T-helper 17 cell (primary cell): ENCODE measurements at places on chromosomes 7 and 10. TPM values are rescaled to one million over a fixed set of nuclear protein-coding genes. Genes with fewer than 3 reads are reported as not detected.

SRRM3 gene
- total RNA-seq = not detected

- H3K4me3 ChIP-seq = no peak overlapping the region
- no peak overlapping the region for H3K27ac ChIP-seq
- no peaks in the 10 kb centered on the region for H3K4me1 ChIP-seq
- no peak for DNase-seq
Measured at GRCh38 chr10:114367351-114368056, 36.8 kb downstream of the AFAP1L2 start.

DNA sequence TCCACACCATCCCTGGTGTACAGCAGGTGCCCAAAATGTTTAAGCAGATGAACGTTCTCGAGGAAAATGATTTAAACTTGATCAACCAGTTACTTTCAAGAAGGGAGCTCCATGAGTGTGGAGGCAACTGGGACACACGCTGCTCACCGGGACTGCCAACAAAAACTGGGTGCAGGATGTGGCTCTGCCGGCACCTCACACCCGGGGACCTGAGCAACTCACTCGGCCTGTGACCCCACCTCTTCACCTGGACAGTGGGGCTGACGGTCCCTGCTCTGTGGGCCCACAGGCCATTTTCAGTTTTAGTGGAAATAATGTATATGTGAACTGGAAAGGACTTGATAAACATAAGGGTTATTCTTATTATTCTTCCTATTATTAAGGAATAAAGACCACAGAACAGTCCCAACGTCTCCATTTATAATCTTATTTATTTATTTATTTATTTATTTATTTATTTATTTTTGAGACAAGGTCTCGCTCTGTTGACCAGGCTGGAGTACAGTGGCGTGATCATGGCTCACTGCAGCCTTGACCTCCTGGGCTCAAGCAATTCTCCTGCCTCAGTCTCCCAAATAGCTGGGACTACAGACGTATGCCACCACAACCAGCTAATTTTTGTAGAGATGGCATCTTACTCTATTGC lies 60.6 kb downstream of the RGS10 start:
- peaks cover 23% of the 10 kb centered on the region for H3K4me1 ChIP-seq
- no peak overlapping the region for H3K4me3 ChIP-seq
- DNase-seq = no peak
- no peaks in the 10 kb centered on the region for H3K27me3 ChIP-seq

CCL24 gene
- total RNA-seq = not detected

MRC1 gene
- 0.39 TPM for total RNA-seq

- no peaks in the 10 kb centered on the region for H3K36me3 ChIP-seq
- no peaks in the 10 kb centered on the region for H3K4me1 ChIP-seq
- no peak overlapping the region for H3K4me3 ChIP-seq
- no peaks in the 10 kb centered on the region for H3K27me3 ChIP-seq
- no peak for DNase-seq
Measured at GRCh38 chr10:17046989-17047388, 82.6 kb downstream of the CUBN start.

GRCh38 chr10:87552248-87552929 lies 47.7 kb downstream of the MINPP1 start:
- DNase-seq = no peak
- H3K36me3 ChIP-seq = peaks cover 8% of the 10 kb centered on the region
- no peaks in the 10 kb centered on the region for H3K27me3 ChIP-seq
- H3K4me1 ChIP-seq = peaks cover 5% of the 10 kb centered on the region

- no peak overlapping the region for H3K4me3 ChIP-seq
- no peaks in the 10 kb centered on the region for H3K36me3 ChIP-seq
- peak overlapping the region; percentile 73 for H3K27ac ChIP-seq
- no peak for DNase-seq
Measured at GRCh38 chr7:135160858-135161653, 9.5 kb downstream of the CYREN start.

- peaks cover 28% of the 10 kb centered on the region for H3K4me1 ChIP-seq
- H3K27me3 ChIP-seq = peaks cover 70% of the 10 kb centered on the region
- no peak for DNase-seq
- H3K36me3 ChIP-seq = peaks cover 6% of the 10 kb centered on the region
Measured at GRCh38 chr7:155455776-155456737, 1.9 kb upstream of the EN2 start.

FOXL3 gene
- total RNA-seq = not detected

- H3K36me3 ChIP-seq = no peaks in the 10 kb centered on the region
- no peak for DNase-seq
- H3K4me3 ChIP-seq = no peak overlapping the region
- H3K27ac ChIP-seq = no peak overlapping the region
- no peaks in the 10 kb centered on the region for H3K4me1 ChIP-seq
Measured at GRCh38 chr10:57955076-57955475, 312.6 kb downstream of the IPMK start.

DNA sequence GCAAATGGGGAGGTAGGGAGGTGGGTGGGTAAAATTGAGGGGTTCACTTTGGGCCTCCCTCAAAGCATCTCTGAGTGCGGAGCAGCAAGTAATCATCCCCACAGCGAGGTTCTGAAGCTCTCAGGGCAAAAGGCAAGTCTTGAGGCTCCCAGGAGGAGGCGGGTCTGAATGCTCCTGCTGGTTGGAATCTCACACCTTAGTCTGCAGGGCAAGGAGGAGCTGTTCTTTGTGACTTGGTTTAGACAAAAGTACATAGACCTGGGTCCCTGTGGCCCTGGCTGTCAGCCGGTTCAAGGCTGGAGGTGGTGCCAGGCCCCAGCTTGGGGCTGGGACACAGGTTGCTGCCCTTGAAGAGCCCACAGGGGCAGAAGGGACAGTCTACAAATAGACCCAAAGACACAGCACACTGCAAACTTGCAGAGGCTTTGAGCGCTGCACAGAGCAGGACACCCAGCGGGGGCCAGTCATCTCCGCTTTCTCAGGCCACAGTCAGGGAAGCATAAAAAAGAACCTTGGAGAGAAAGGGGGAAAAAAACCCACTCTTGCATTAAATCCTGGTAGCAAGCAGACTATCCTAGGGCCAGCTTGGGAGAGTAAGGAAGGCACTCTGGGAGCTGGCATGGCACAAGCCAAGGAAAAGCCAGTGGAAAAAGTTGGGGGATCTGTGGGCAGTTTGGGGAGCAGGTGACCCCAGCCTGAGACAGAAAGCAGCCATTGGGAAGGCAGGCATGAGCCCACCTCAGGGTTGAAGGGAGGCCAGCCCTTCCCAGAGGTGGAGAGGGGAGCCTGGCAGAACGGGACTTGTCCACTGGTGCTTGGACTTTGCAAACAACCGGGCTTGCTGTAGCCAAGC lies 926 bp upstream of the C10orf71 start:
- peaks cover 7% of the 10 kb centered on the region for H3K4me1 ChIP-seq
- H3K27me3 ChIP-seq = peaks cover 16% of the 10 kb centered on the region
- DNase-seq = no peak
- H3K27ac ChIP-seq = no peak overlapping the region
- H3K4me3 ChIP-seq = no peak overlapping the region
- H3K36me3 ChIP-seq = no peaks in the 10 kb centered on the region

IFIT1B gene
- not detected for total RNA-seq

- H3K4me3 ChIP-seq = peak overlapping the region; percentile 92
- H3K27me3 ChIP-seq = peaks cover 15% of the 10 kb centered on the region
- H3K27ac ChIP-seq = peak overlapping the region; percentile 94
- H3K36me3 ChIP-seq = peaks cover 2% of the 10 kb centered on the region
Measured at GRCh38 chr10:131902211-131902610, 1.4 kb downstream of the PPP2R2D start.

DNA sequence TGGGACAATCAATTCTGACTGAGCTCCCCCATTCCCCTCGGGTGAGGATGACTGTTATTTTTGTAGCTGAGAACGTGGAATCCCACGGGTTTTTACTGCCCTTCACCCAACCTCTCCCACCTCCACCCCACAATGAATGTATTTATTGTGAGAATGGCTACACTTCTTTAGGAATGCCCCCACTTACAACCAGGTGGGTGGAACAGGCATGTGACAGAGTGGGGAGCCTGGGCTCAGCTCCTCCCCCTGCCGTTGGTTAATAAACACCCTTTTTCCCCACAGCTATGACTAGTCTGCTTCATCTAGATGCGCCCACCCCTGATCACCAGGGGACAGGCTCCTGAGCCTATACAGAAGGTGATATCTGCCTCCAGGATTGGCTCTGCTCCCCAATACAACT lies 2.0 kb downstream of the MRPL43 start:
- DNase-seq = no peak
- H3K4me1 ChIP-seq = peaks cover 23% of the 10 kb centered on the region
- H3K27me3 ChIP-seq = no peaks in the 10 kb centered on the region

DNA sequence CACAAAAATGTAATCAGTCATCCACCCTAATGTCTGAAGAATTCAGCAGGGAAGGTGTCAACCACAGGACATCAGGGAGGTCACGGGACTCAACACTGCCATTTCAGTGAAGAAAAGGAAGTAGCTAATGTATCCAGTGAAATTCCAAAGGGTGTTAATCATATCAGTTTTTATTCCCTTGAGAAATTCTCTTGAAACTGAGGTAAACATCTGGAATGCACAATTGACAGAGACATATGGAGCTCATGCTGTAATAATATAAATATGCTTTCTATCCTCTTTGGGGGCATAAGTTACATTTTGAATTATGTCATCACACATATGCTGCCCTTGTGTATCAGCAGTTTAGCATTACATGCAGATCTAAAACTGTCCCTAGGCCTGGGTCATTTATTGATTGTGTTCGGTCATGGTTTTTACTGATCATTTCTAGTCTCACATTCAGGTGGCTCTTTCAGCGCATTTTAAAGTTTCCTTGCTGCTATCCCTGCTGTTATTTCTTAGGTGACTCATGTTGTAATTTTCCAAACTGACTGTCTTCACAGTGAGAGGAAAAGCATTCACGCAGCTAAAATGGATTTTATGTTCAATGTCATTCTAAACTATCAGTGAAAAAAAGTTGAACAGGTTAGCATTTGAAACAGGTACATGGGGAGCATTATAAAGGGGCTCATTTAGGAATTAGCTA lies 273.9 kb downstream of the TSPAN12 start:
- H3K27me3 ChIP-seq = no peaks in the 10 kb centered on the region
- no peak overlapping the region for H3K27ac ChIP-seq
- no peak for DNase-seq
- H3K4me3 ChIP-seq = no peak overlapping the region

UNC5B gene
- not detected for total RNA-seq

DNA sequence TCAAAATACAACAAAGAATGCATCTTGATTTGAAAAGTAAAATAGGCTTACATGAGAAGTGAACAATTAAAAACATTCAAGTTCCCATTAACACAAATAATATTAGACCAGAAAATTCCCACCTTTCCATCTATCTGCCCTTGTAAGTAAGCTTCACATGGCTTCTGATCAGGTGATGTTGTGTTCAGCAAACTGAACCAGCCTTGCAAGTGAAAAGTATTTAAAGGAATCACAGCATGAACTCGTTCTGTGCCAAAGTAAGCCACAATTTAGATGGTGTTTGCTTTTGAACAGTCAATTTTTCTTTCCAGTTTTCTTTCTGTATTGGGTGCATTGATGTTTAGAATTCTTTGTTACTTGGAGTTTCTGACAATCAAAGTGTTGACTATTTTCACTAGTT lies 347.9 kb downstream of the TNS3 start:
- H3K4me3 ChIP-seq = no peak overlapping the region
- no peak for DNase-seq
- H3K36me3 ChIP-seq = no peaks in the 10 kb centered on the region
- H3K27ac ChIP-seq = no peak overlapping the region
- H3K27me3 ChIP-seq = no peaks in the 10 kb centered on the region

- no peaks in the 10 kb centered on the region for H3K36me3 ChIP-seq
- no peaks in the 10 kb centered on the region for H3K4me1 ChIP-seq
- no peak overlapping the region for H3K27ac ChIP-seq
- peaks cover 15% of the 10 kb centered on the region for H3K27me3 ChIP-seq
- no peak for DNase-seq
Measured at GRCh38 chr7:90502539-90502938, 33.1 kb downstream of the PTTG1IP2 start.

DNA sequence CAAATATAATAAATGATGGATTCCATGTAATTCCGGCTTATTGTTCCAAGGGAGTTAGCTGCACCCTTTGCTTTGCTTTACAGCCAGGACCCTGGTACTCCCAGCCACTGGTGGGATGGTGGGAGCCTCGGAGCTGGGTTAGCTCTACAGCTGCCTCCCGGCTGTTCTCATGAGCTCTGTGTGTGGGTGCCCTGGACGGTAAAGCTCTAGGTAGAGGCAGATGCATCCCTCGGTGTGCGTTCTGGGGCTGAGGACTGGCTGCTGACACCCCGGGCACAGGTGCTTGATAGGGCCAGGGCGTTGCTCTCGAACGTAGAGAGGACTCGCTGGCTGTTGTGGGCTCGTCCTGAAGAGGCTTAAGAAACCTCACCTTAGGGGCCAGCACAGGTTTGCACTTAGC lies 50.1 kb downstream of the PFKP start:
- H3K27ac ChIP-seq = no peak overlapping the region
- H3K27me3 ChIP-seq = no peaks in the 10 kb centered on the region
- no peak for DNase-seq
- peaks cover 2% of the 10 kb centered on the region for H3K4me1 ChIP-seq

GRCh38 chr7:37390114-37390513 lies 58.5 kb downstream of the ELMO1 start:
- no peak overlapping the region for H3K27ac ChIP-seq
- DNase-seq = no peak
- H3K4me3 ChIP-seq = no peak overlapping the region

DNA sequence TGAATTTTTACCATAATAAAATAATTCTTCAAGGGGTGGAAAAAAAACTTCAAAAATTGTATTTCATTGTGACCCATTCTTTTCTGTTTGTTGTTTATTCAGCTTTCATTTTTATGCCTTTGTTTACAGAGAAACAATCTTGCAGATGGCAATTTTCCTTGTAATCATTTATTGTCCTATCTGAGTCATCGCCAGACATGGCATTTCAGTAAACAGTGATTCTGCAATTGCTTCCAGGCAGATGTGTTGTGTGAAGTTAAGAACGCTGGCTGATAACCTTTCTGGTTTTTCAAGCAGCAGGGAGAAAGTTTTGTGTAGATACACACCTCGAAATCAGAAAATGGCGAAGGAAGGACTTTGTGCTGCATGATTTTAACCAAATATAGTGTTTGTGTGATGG lies 80.7 kb upstream of the RPA3 start:
- H3K4me1 ChIP-seq = no peaks in the 10 kb centered on the region
- H3K4me3 ChIP-seq = no peak overlapping the region
- peaks cover 4% of the 10 kb centered on the region for H3K36me3 ChIP-seq
- no peaks in the 10 kb centered on the region for H3K27me3 ChIP-seq
- no peak overlapping the region for H3K27ac ChIP-seq

GRCh38 chr7:27210441-27211083 lies 10.7 kb upstream of the HOXA13 start:
- peak overlapping the region; percentile 58 for H3K4me3 ChIP-seq
- peaks cover 19% of the 10 kb centered on the region for H3K4me1 ChIP-seq
- DNase-seq = peak; percentile 32
- H3K27ac ChIP-seq = no peak overlapping the region
